ENCODE measurements at places on chromosomes 3 and 15.

- peak; percentile 58 for DNase-seq
These were observed 103.2 kb downstream of the PPP2R3A start for GRCh38 chr3:136068708-136069107.

DNA sequence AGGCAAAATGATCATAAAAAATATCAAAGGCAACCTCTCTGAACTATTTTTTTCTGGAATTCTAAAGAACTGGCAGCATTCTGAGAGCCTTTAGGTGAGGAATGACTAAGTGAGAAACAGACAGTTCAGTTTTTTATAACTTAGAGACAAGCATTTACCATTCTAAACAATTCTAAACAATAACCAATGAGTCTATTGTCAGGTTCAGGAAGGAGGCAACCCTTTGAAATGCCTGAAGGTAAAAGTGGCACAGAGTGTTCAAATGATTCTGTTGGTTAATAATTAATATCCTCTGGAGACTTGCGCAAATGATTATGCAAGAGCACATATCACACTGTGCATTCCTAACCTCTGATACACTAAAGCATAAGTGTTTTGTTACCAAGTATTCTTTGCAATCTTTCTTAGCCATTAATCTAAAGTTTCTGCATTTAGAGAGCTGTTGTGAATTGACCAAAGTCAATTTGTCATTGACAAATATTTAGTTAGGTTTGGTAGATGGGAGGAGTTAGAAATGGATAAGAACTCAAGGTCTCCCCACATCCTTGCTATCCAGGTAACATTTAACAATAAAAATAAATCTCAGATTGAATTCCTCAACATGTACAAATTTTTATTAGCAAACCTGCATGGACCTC lies 9.2 kb upstream of the TGFBR2 start:
- peak; percentile 72 for DNase-seq

- peak; percentile 8 for DNase-seq
These were observed 16.0 kb downstream of the TRAIP start for GRCh38 chr3:49840388-49840787.

GRCh38 chr15:76866008-76866407 lies 39.1 kb downstream of the SCAPER start:
- DNase-seq, result peak; percentile 35

- peak; percentile 71 for DNase-seq
These were observed 6.0 kb downstream of the WNT5A start for GRCh38 chr3:55480911-55481743.

DNA sequence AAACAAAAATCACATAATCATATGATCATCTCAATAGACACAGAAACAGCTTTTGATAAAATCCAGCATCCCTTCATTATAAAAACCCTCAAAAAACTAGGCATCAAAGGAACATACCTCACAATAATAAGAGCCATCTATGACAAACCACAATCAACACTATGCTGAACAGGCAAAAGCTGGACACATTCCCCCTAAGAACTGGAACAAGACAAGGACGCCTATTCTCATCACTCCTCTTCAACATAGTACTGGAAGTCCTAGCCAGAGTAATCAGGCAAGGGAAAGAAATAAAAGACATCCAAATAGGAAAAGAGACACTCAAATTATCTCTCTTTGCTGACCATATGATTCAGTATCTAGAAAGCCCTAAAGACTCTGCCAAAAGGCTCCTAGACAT lies 54.9 kb upstream of the SLC12A8 start:
- no peak for DNase-seq

- DNase-seq, result no peak
These were observed 183.8 kb downstream of the THRB start for GRCh38 chr3:24310887-24311286.
